ENCODE measurements at places on chromosomes 13 and 19. TPM values are rescaled to one million over a fixed set of nuclear protein-coding genes. Genes with fewer than 3 reads are reported as not detected.

- no peak for DNase-seq
Measured at GRCh38 chr13:113554333-113554700, 30.2 kb upstream of the TFDP1 start.

- DNase-seq, result no peak
Measured at GRCh38 chr13:52808842-52809219, 39.6 kb downstream of the PCDH8 start.

GRCh38 chr13:20274466-20274865 lies 42.3 kb upstream of the GJB6 start:
- no peak for DNase-seq

- no peak for DNase-seq
Measured at GRCh38 chr19:44592451-44592890, 20.9 kb upstream of the IGSF23 start.

- no peak for DNase-seq
Measured at GRCh38 chr13:43698009-43698408, 88.8 kb downstream of the ENOX1 start.

DNA sequence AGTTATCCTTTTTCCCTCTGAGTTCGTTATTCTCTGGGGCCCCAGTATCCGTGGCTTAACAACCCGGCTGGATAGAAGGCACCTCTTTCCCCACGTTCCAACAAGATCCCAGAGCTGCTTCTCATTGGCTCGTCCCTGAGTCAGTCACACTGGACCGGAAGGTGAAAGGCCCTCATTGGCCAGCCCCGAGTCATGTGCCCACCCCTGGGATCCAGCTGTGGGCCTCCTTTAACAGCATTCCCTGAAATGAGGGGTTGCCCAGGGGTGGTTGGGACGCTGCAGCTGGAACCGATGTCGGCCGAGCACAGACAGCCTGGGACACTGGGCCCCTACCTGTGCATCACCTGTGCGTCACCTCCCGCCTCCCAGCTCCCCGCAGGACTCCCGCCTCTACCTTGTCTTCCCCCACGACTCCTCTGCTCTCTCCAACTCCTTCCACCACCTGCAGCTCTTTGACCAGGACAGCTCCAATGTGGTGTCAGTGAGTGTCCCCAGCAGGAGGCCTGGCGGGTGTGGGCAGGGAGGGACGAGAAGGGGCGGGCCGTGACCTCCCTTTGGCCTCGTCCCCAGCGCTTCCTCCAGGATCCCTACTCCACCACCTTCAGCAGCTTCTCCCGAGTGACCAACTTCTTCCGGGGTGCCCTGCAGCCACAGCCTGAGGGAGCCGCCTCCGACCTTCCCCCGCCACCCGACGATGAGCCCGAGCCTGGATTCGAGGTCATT lies 4.3 kb downstream of the TBC1D17 start:
- DNase-seq, result no peak

DNA sequence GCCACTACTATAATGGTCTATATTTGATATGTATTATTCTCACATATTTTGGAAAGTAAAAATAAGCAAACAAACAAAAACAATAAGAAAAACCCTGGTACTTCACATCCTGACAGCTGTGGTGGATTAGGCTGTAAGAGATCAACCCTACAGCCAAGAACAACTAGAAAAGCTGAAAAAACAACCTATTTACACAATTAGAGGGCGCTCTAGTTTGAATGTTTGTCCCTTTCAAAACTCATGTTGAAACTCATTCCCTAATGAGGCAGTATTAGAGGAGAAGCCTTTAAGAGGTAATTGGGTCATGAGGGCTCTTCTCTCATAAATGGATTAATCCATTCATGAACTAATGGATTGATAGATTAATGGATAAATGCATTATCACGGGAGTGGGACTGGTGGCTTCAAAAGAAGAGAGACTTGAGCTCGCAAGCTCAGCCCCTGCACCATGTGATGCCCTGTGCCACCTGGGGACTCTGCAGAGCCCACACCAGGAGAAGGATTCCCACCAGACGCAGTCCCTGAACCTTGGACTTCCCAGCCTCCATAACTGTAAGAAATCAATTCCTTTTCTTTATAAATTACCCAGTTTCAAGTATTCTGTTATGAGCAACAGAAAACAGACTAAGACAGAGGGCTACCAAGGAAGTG lies 733.9 kb upstream of the ARGLU1 start:
- DNase-seq, result no peak

GRCh38 chr13:24276861-24277260 lies 32.5 kb upstream of the C1QTNF9 start:
- no peak for DNase-seq

- no peak for DNase-seq
Measured at GRCh38 chr13:40109351-40109844, 453.9 kb downstream of the COG6 start.

DNA sequence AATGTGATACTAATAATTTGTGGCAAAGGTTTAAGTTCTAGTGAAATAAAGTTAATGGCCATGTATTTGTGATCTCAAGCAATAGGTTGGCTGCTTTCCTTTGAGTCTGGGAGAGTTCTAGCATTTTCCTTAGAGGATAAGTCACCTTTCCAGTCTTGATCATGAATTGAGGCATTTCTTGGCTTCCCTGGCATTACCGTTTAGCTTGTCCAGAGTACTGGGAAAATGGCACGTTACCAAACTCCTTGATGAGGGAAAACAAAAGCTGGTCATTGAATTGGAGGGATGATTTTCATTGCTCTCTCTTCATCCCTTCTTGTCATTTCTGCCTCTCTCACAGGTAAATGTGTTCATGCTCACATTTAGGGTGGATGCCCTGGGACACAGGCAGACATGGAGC lies 34.0 kb upstream of the SPRY2 start:
- DNase-seq, result no peak

- DNase-seq, result no peak
Measured at GRCh38 chr13:32153056-32153455, 121.5 kb downstream of the FRY start.

- DNase-seq, result no peak
Measured at GRCh38 chr13:31166591-31166990, 4.9 kb upstream of the HSPH1 start.

GRCh38 chr13:110458594-110459365 lies 102.7 kb downstream of the RAB20 start:
- no peak for DNase-seq

- DNase-seq, result no peak
Measured at GRCh38 chr19:7982103-7982502, 23.3 kb downstream of the ELAVL1 start.

GRCh38 chr19:51064534-51065220 lies at the start of gene KLK13:
KLK13 (minus strand) TSS chr19:51065092; CDS start chr19:51065067, 25 bp downstream.
- DNase-seq, result no peak

- DNase-seq, result no peak
Measured at GRCh38 chr19:38793177-38793576, 4.2 kb downstream of the LGALS7B start.

DNA sequence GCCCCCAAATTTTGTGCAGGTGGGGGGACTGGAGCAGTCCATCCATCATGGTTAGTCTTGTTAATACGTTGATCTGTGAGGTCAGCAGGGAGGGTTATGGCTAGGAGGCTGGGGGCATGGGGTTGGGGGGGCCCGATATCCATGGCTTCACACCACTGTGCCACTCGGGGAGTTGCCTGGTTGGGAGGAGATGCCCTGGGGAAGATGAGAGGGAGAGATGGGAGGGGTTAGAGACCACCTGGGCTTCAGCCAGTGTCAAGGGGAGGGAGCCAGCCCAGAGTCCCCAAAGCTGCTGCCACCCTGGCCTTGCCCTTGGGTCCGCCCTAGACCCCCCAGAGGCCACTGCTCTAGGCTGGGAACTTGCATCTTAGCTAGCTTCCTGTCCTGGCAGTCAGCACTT lies 1.8 kb upstream of the DMPK start:
- no peak for DNase-seq

- no peak for DNase-seq
Measured at GRCh38 chr19:13918726-13919411, 12.9 kb downstream of the CC2D1A start.

- no peak for DNase-seq
Measured at GRCh38 chr13:74910415-74910814, 571.6 kb downstream of the TBC1D4 start.

GRCh38 chr19:16051254-16052025 lies 24.9 kb upstream of the TPM4 start:
- DNase-seq, result no peak

DNA sequence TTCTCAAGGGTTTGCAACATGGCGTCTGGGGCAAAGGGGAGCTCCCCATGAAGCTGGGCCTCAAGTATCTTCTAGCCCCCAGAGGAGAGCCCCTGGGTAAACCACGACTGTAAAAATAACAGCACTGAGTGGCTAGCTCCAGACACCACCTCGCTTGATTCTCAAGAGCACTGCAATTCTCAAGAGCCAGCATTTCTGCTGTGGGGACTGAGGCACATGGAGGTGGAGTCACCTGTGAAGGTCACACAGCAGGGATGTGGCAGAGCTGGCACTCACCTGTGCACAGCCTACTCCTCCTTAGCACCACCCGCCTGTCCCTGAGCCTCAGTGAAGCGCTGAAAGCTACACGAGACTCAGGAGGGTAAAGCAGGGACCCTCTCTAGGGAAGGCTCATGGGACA lies 20.7 kb upstream of the CCNP start:
- DNase-seq, result no peak

DNA sequence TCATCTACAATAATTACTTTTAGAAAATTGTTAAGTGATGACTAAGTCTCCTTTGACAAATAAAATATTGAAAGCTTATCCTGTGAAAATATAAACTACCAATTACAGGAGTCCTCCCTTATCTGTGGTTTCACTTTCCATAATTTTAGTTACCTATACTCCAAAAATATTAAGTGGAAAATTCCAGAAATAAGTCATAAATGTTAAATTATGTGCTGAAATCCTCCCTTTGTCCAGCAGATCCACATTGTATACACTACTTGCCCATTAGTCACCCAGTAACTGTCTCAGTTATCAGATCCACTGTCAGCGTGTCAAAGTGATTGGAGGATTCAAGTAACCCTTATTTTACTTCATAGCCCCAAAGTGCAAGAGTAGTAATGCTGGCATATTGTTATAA lies 98.1 kb downstream of the SERP2 start:
- no peak for DNase-seq

GRCh38 chr13:112342841-112343361 lies 33.3 kb upstream of the SPACA7 start:
- no peak for DNase-seq

DNA sequence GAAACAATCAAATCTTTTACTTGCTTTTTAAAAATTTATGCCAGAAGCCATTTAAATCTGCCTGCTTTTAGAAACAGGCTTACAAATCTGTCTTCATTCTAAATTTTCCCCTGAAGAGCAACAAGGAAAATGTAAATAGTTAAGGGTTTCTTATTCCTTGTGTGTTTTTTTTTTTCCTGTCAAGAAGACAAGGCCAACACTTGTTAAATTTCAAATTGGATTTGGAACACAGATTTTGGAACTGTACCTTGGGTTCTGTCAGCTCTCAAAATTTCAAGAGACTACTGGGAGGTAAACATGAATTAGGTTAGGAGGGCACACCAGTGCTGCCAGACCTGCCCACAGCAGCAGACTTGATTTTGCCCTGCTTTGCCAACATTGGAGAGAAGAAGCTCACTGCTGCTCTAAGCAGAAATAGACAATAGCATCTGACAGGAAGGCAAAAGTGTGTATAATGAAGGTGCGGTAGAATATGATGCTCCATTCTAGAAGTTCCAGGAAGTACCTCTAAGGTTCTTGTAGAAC lies 121.7 kb downstream of the NHLRC3 start:
- no peak for DNase-seq

ZNF726 gene
- 8.7 TPM for total RNA-seq

ATCAY gene
- total RNA-seq, result not detected

IL4I1 gene
- total RNA-seq, result 36.4 TPM

PTH2 gene
- total RNA-seq, result not detected

MAB21L1 gene
- not detected for total RNA-seq

FGF21 gene
- not detected for total RNA-seq

MTUS2 gene
- not detected for total RNA-seq

TNFSF13B gene
- total RNA-seq, result 1.4 TPM

CYP4F2 gene
- not detected for total RNA-seq
